ENCODE measurements at places on chromosomes 5 and 9. TPM values are rescaled to one million over a fixed set of nuclear protein-coding genes. Genes with fewer than 3 reads are reported as not detected.

- no peak for DNase-seq
These were observed 522.4 kb upstream of the TLE4 start for GRCh38 chr9:79049371-79049770.

DNA sequence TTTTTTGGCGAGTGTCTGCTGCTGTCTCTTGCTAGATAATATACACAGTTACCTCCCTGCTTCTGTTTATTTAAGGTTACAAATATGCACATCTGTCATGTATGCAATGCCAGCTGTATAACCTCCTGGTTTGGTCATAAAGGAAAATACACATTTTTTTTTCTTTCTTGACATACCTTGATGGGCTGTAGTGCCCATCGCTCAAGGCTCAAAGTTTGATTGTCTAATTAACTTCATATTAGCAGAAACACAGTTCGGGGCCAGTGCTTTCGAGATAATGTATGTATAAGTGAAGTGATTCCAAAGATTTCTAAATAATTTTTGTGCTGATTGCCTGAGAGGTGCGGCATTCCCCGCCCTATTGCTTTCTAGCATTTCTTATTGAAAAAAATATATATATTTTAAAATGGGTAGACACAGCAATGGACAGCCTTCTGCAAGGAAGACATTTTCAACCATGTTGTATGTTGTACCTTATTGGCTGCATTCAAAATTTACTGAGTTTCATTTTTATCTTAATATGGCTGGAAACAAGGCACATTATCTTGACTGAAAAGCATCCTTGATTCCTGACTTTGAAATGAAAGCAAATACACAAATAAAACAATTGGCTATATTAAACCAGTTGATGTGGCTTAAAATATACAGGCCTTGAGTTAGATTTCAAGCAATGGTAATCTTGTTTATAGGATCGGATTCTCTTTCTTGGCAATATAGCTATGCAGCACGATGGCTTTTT lies 206.2 kb downstream of the MEF2C start:
- DNase-seq = no peak

- DNase-seq = no peak
These were observed 254.0 kb upstream of the GAS1 start for GRCh38 chr9:87201351-87201751.

GRCh38 chr9:20570756-20571155 lies 51.5 kb downstream of the MLLT3 start:
- DNase-seq = no peak

GRCh38 chr9:77435688-77436087 lies 212.4 kb downstream of the GNA14 start:
- DNase-seq = no peak

- no peak for DNase-seq
These were observed 100.4 kb downstream of the KLHL3 start for GRCh38 chr5:137635521-137635921.

GRCh38 chr9:13013991-13014883 lies 239.4 kb downstream of the LURAP1L start:
- DNase-seq = no peak

- DNase-seq = no peak
These were observed 4.2 kb upstream of the ZNF366 start for GRCh38 chr5:72511366-72511765.

DNA sequence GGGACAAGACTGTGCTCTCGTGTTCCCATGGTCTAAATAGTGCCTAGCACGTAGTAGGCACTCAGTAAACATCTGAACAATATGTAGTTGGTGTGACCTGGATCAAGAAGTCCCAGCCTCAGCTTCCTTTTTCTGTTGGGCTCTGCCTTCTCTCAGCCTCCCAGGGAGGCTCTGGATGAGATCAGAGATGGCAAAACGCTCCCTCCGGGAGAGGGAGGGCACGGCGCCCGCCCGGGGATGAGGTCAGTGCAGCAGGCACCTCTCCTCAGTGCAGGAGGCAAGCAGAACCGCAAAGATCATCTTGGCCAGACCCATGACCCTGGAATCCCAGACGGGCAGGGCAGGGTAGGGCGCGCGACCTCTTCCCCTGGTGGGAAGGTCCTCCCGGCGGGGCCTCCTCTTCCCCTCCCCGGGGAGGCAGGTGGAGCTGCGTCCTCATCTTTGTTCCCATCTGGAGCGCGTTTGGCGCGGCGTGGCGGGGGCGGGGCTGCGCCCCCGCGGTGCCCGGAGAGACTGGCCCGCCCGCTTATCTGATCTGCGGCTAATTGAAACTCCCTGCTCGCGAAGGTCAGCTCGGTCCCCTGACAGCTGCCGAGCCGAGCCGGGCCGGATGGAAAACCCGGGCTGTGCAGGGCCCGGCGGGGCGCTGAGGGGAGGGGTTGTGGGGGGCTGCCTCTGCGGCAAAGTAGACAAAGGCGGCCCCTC lies 60.9 kb downstream of the CXXC5 start:
- peak; percentile 79 for DNase-seq

GRCh38 chr9:70390933-70391341 lies 23.5 kb downstream of the KLF9 start:
- no peak for DNase-seq

- DNase-seq = no peak
These were observed 827.2 kb downstream of the MAT2B start for GRCh38 chr5:164332349-164333196.

DNA sequence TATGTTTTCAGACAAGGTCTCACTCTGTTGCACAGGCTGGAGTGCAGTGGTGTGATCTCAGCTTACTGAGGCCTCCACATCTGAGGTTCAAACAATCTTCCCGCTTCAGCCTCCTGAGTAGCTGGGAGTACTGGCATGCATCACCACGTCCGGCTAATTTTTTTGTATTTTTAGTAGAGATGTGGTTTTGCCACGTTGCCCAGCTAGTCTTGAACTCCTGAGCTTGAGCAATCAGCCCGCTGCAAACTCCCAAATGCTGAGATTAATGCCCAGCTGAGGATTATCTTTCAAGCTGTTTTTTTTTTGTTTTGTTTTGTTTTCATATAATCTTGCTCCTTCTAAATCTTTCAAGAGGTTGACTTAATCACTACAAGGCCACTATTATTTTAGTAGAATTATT lies 47.3 kb upstream of the SLC28A3 start:
- DNase-seq = no peak

GRCh38 chr5:124902097-124902821 lies 155.8 kb upstream of the ZNF608 start:
- no peak for DNase-seq

GRCh38 chr9:122261469-122261881 lies 3.2 kb downstream of the RBM18 start:
- no peak for DNase-seq

DNA sequence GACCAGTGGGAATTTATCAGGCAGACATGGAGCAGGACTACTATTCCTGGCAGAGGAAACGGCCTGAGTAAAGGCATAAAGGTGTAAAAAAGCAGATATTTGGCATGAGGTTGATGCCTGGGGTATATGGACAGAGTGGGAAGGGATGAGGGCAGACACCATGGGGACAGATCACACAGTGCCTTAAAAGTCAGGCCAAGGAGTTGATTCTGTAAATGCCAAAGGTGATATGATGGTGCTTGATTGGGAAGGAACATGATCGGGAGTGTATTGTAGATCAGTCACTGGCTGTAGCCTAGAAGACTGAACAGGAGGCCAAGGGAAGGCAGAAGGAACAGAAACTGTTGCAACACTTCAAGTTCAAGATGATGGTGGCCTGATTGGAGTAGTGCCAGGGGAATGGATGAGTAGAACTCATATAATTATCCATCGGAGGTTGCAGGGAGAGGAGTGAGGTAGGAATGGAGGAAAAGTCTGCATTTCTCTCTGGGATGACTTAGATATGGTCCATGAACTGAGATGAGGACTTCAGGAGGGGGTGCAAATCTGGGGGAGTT lies 594.3 kb upstream of the KLF4 start:
- DNase-seq = no peak

DNA sequence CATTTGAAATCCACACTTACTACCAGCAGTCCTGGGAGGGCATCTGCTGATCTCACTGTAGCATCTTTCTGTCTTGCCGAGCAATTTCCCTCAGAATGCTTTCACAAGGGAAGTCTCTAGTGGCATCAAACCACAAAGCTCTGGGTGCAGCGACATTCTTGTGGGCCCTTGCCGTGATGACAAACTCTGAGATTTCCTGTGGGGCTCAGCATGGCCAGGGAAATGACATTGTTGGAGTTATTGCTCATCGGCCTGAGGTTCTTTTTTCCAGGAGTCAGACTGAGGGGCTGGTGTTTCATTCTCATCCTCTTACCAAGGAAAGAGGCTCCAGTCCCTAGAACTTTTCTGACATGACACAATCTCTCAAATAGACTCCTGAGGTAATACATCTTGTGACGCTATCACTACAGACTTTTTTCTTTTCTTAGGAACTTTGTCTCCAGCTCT lies 51.4 kb downstream of the PFDN1 start:
- DNase-seq = no peak

DNA sequence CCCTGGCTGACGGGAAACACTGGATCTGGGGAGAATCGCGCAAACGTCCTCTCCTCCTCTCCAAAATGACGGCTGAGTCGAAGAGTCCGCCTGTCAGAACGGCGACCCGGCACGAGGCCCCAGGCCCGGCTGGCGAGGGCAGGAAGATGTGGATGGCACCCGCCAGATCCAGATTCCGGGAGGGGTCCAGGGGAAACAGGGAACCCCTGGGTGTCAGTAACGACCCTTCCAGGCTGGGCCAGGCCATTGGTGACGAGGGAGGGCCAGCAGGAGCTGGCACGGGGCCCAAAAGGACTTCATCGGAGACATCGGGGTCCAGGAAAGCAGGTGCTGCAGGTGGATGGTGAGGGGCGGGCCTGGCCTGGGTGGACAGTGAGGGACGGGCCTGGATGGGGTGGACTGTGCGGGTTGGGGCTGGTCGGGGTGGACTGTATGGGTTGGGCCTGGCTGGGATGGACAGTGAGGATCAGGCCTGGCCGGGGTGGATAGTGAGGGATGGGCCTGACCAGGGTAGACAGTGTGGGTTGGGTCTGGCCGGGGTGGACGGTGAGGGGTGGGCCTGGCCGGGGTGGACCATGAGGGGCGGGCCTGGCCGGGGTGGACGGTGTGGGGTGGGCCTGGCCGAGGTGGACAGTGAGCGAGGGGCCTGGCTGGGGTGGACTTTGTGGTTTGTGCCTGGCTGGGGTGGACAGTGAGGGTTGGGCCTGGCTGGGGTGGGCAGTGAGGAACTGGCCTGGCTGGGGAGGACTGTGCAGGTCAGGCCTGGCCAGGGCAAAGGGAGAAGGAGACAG lies 14.0 kb downstream of the SLC6A3 start:
- peak; percentile 67 for DNase-seq

- DNase-seq = no peak
These were observed 627.1 kb upstream of the WWC1 start for GRCh38 chr5:167664222-167664804.

DNA sequence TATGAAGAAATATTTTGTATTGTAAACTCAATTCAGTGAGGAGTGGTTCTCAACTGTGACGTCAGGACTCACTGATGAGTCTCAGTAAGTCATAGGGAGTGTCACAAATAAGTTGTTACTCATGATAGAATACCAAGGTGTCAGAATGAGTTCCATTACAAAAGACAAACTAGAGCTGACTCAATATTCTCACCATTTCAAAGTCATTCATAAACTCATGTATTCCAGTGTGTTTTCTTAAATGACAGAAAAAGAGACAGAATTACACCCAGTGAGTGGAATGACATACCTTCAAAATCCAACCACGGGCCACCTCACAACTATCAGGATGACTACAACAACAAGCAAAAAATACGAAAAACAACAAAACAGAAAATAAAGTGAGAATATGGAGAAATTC lies 321.5 kb downstream of the ENC1 start:
- no peak for DNase-seq

DNA sequence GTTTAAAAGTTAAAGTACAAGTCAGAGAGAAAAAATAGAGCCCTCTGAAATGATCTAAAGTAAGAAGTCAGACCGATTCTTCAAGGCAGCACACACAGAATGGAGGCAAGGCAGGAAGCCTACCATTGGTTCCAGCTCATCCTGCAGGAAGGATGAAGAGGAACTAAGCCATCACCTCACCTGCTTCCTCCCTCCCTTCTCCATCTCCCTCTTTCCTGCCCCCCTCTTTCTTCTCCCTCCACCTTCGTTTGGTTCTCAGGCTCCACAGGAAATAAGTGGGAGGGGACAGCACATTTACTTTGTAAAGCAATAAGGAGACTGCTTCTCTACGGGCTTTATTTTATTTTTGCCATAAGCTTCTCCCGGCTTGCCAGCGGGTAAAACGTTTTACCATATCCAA lies 213.4 kb downstream of the TRIM32 start:
- DNase-seq = no peak

DNA sequence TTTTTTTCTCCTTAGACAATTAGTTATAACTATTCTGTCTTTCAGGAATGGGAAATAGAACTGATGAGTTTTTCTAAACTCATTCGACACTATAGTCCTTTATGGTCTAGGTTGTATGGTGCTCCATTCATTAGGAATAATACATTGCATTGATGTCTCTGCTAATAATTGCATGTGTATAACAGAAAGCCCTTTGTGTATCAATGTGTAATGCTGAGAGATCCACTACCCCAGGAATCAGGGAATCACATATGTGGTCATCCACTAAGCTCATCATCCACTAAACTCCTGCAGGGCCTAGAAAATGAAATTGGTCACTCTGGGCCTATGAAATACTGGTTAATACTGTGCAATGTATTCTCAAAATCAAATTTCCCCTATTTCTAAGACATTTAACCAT lies 242.0 kb upstream of the CDH18 start:
- no peak for DNase-seq

DNA sequence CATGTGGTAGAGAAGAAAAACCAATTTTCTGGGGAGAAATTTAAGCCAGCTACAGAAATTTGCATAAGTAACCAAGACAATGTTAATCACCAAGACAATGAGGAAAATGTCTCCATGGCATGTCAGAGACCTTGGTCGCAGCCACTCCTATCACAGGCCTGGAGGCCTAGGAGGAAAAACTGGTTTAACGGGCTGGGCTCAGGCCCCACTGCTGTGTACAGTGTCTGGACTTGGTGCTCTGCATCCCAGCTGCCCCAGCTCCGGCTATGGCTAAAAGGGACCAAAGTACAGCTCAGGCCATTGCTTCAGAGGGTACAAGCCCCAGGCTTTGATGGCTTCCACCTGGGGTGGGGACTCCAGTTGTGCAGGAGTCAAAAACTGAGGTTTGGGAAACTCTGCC lies 1075.1 kb upstream of the CDH18 start:
- no peak for DNase-seq

TCERG1 gene
- total RNA-seq = 72.8 TPM

LIFR gene
- 32.7 TPM for total RNA-seq

DEPDC1B gene
- total RNA-seq = 29.1 TPM

RGS7BP gene
- 2.0 TPM for total RNA-seq

IQGAP2 gene
- 24.7 TPM for total RNA-seq

ZNF367 gene
- 4.3 TPM for total RNA-seq

ZDHHC11 gene
- total RNA-seq = 20.8 TPM

STPG3 gene
- total RNA-seq = 0.31 TPM

ST8SIA4 gene
- total RNA-seq = 18.0 TPM

CFAP90 gene
- 5.3 TPM for total RNA-seq
